Kidney (tissue), 22 donors: ENCODE measurements at places on chromosomes 13 and 19. TPM values are rescaled to one million over a fixed set of nuclear protein-coding genes. Genes with fewer than 3 reads are reported as not detected.

GPATCH1 gene
- total RNA-seq, result 9.1 TPM

SIGLEC11 gene
- 1.2 TPM for total RNA-seq

PPFIA3 gene
- total RNA-seq, result 7.1 TPM

ZNF575 gene
- 3.1 TPM for total RNA-seq

TSSK6 gene
- total RNA-seq, result 3.7 TPM

C19orf33 gene
- 43.9 TPM for total RNA-seq

IQCN gene
- 6.3 TPM for total RNA-seq

B3GNT3 gene
- 36.2 TPM for total RNA-seq

NLRP9 gene
- total RNA-seq, result 0.09 TPM

ZNF418 gene
- total RNA-seq, result 17.6 TPM

SMIM44 gene
- total RNA-seq, result not detected

TGDS gene
- total RNA-seq, result 12.2 TPM

EXOC3L2 gene
- 19.0 TPM for total RNA-seq

CGB8 gene
- not detected for total RNA-seq

ARHGAP33 gene
- total RNA-seq, result 18.5 TPM

OR10H1 gene
- 0.09 TPM for total RNA-seq

STOML3 gene
- total RNA-seq, result not detected

SLC25A41 gene
- total RNA-seq, result 0.28 TPM

ZNF792 gene
- total RNA-seq, result 9.1 TPM

DAPK3 gene
- total RNA-seq, result 54.6 TPM

MYO9B gene
- 68.1 TPM for total RNA-seq

ZNF556 gene
- 0.76 TPM for total RNA-seq

GRK1 gene
- not detected for total RNA-seq

COL5A3 gene
- total RNA-seq, result 5.1 TPM

SPTBN4 gene
- total RNA-seq, result 0.82 TPM

CDX2 gene
- total RNA-seq, result not detected

ELSPBP1 gene
- total RNA-seq, result not detected

HPN gene
- total RNA-seq, result 134 TPM

ZNF787 gene
- total RNA-seq, result 31.9 TPM

GDF15 gene
- 51.2 TPM for total RNA-seq

LSR gene
- 87.2 TPM for total RNA-seq

IGFL3 gene
- total RNA-seq, result not detected

MAP2K2 gene
- 105 TPM for total RNA-seq

GNA15 gene
- total RNA-seq, result 8.7 TPM

PGLYRP1 gene
- total RNA-seq, result not detected

DHDH gene
- total RNA-seq, result 0.60 TPM

MBD3L5 gene
- total RNA-seq, result not detected

PSG7 gene
- total RNA-seq, result not detected

GAS6 gene
- 83.5 TPM for total RNA-seq

KIR2DL1 gene
- total RNA-seq, result 0.25 TPM

RASA3 gene
- 28.8 TPM for total RNA-seq

DNAAF3 gene
- 11.4 TPM for total RNA-seq

UQCRFS1 gene
- total RNA-seq, result 37.9 TPM

TEX101 gene
- not detected for total RNA-seq

ZNF71 gene
- total RNA-seq, result 7.6 TPM

PRODH2 gene
- total RNA-seq, result 9.0 TPM

SUGT1 gene
- total RNA-seq, result 51.5 TPM

KLK13 gene
- total RNA-seq, result not detected

CYP2A7 gene
- not detected for total RNA-seq

CYP4F3 gene
- total RNA-seq, result 2.2 TPM

PSENEN gene
- total RNA-seq, result 84.0 TPM

KIR2DL3 gene
- 0.25 TPM for total RNA-seq

TYK2 gene
- total RNA-seq, result 127 TPM

ZNF723 gene
- total RNA-seq, result not detected
